ENCODE measurements at places on chromosomes 6 and 20.

- DNase-seq = peak; percentile 24
Observed at GRCh38 chr6:48423640-48424365, 312.8 kb upstream of the PTCHD4 start.

- no peak for DNase-seq
Observed at GRCh38 chr6:55578537-55579363, at the start of gene HMGCLL1. Gene HMGCLL1 (minus strand): TSS chr6:55579192. CDS start chr6:55579055, 137 bp downstream.

DNA sequence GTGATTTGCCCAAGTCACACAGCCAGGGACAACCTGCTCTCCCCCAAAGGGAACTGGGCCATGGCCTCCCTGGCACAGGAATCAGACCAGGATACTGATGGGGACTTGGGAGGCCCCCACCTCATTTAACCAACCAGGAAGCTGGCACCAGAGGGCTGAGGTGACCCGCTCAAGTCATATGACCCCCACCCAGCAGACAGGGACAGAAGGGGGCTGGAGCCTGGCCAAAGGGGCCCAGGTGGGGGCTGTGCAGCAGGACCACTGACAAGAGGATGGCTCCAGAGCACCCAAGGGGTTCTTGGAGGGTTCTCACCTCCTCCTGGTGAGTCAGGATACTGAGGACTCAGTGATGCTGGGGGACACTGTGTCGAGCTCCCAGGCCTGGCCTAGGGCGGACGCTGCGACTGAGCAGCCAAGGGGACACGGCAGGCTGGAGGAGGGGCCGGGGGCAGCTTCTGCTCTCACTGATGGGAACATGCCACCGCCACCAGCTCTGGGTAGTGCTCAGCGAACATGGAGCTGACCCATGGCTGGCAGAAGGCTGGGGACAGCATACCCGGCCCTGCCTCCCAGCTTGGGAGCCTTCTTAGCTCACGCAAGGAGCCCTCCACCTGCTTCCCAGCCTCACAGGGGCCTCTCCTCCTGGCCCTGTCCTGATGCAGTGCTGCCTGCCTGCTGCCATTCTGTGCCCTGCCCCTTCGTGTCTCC is 1.2 kb downstream of the CST7 start:
- DNase-seq = no peak

- DNase-seq = peak; percentile 25
Observed at GRCh38 chr6:82364087-82365015, 734 bp downstream of the TPBG start.
